Esophagus squamous epithelium (tissue), 5 donors: ENCODE measurements at places on chromosomes 12 and 14.

- DNase-seq, result no peak
Observed at GRCh38 chr12:54232790-54233189, 44.0 kb upstream of the SMUG1 start.

GRCh38 chr12:113214895-113215400 is 6.3 kb upstream of the TPCN1 start:
- DNase-seq, result no peak

DNA sequence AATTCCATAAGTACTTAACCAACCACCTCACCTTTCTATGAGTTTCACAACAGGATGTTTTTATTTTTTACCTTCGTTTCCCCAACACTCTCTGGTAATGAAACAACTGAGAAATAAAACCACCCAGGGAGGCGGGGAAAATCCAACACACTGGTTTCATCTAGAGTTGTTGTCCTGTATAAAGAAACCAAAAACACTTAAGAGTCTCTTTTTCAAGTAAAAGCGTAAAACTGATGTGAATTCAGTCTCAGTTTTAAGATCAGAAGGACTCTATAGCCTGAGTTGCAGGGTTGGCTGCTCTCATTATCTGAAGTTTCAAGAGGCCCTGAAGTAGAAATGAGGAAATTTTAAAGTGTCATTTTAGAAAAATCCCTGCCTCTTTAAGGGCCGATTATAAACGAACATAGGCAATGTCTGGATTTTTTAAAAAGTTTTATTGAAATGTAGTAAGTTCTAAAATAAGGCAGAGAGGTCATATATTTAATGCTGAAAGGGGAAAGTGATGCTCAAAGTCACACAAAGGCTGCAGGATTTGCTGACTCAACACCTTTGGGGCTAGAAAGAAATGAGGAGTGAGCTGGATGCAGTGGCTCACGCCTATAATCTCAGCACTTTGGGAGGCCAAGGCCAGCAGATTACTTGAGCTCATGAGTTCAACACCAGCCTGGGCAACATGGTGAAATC is 27.2 kb downstream of the HIGD1C start:
- DNase-seq, result no peak

DNA sequence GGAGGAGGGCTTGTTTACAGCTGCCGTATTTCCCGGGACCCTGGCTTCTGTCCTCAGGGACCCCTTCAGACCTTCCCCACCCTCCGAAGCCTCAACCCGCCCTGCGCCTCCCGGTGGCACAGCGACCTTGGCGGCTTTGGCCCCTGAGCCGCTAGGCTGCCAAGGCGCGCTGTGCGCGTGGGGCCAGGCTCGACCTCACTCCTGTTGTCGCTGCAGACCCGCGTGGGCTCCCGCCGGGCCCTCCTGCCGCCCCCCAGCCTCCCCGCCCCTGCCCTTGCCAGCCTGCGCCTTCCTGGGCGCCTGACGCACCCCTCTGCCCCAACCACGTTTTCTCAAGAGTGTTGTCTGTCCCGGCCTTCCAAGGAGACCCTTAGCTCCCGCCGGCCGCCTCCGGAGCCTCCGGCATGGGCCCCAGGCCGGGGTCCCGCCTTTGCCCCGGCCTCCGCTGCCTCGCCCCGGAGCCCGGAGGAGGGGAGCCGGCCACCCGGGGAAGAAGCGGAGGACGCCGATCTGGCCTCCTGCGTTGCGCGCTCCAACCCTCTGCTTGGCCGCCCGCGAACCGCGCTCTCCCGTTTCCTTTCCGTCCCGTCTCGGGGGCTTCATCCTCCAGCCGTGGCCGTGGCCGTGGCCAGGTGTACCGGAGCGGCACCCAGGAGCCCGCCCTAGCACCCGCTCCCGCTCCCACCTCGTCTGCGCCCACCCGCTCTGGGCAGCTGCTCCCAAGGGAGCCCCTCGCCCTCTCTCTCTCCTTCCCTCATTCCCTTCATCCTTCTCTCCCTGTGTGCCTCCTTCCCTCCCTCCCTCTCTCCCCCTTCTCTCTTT is 19.9 kb downstream of the PPP2R5C start:
- DNase-seq, result no peak

- DNase-seq, result no peak
Observed at GRCh38 chr14:93076755-93077154, 39.0 kb downstream of the ITPK1 start.

GRCh38 chr12:32446316-32447119 is 47.2 kb downstream of the FGD4 start:
- no peak for DNase-seq

DNA sequence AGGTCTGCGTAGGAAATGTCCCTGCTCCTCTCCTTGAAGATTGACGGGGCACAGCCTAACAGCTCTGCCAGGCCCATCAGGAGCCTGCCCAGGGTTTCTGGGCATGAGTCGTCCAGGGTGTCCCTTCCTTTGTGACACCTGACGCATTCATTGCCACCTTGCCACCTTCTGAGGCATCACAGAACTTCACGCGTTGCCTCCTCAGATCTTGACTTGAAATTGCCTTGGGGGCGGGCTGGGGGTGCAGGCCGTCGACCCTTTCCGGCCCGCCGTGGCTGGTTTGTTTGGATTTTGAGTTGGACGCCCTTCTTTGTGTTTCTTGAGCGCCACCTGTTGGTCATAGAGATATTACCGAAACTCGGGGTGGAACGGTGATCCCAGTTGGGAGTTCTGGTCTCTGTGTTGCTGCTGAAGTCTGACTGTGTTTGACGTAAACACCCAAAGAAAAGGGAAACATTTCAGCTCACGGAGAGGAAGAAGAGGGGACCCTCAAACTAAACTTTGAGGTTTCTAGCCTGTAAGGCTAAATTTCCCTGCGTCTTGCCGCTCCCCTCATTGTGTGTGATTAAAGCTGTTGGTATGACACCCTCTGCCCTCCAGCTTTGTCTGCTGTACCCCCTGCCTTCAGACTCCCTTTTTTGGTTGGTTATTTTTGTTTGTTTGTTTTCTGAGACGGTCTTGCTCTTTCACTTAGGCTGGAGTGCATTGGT is 44.6 kb downstream of the MLXIP start:
- no peak for DNase-seq
